Astrocyte (in vitro differentiated cells and primary cell): ENCODE measurements at places on chromosomes 6 and 20.
A peak's percentile ranks its signal among the peaks of the same experiment; 100 is the strongest.

- peak; percentile 49 for DNase-seq
These were observed 31.8 kb downstream of the MYB start for GRCh38 chr6:135212935-135213334.

DNA sequence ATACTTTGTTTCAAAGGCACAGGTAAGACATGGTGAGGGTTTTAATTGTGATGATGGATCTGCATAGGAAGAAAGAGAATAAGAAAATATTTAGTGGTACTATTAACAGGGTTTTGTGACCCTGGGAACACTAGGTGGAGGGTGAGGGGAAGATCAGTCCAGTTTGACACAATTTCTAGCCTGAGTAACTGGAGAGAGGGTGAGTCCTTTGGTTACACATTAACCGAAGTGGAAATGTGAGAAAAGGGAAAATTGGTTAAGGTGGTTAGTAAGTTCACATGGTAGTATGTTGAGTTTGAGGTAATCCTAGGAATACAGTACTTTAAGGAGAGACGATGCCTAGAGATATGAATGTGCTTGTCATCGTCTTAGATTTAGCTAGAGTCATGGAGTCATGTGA, 54.8 kb upstream of the POU3F2 start:
- no peak for DNase-seq

GRCh38 chr6:118502169-118502568, 45.9 kb upstream of the PLN start:
- DNase-seq, result no peak

- DNase-seq, result no peak
These were observed 90.0 kb upstream of the SAMD5 start for GRCh38 chr6:147418523-147418922.

DNA sequence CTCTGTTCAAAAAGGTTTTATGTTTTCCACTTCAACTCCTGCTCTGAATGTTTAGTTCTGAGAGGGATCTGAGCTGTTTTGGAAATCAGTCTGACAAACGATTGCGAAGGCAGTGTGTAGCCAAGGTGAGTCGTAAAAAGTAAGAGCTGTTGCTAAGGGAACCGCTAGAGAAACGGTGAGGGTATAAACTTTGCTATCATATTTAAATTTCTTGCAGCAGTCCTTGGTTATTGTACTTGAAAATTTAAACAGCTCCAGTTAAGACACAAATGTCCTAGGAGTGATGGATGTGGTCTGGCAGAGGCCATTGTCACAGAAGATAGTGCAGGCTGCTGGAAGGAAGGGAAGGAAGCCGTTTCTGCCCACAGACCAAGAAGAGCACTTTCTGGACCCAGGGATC, 64.9 kb upstream of the CITED2 start:
- DNase-seq, result no peak

DNA sequence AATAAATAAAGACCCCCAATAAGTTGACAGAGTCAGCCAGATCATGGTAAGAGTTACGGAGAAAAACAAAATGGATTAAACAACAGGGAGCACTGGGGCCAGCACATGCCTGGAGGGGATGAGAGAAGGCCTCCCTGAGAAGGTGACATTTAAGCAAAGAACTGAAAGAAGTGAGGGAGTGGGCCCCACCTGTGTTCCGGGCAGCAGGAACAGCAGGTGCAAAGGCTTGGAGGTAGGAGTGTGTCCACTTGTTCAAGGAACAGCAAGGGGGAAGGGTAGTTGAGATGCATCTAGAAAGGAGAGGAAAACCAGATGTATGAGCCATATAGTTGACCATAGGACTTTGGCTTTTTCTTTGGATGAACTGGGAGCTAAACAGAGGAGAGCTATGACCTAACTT, 7.6 kb upstream of the PREX1 start:
- no peak for DNase-seq

DNA sequence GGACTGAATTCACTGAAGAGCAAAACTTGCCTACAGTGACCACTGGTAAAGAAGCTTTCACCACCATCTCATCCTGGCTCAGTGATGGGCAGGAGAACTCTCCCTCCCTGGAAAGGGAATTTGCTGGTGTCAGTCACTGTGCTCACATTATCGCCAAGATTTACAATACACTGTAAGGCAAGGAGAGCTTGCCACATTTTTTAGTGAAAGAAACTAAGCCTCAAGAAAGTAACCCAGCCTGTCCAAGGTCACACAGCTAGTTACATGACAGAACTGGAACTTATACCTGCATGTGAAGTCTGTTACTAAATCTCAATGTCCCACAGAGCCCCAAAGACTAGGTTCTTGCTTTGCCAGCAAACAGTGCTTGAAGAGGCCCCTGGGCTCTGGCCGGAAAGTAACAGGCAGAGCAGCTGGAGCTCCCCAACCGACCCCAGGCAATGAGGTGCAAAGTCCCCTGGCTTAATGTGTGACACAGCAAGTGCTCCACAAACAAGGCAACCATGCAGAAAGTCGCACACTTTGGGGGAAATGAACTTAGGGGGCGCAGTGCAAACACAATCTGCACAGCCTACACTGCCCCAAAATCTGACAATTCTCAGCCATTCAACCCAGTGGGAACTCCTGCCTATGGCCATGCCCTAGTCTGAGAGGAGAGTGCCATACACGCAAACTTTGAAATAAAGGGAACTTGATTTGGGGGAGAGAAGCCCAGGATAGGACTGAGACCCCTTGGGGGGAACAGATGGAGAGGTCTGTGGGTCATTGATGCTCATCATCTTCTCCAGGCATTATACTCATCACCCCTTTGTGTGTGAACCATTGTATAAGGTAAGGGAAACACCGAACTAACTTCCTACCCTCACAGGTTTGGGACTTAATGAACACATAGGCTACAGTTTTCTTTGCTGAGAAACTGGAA, 1.9 kb downstream of the BCL2L1 start:
- DNase-seq, result no peak

GRCh38 chr6:108559097-108559883, 1.4 kb upstream of the FOXO3 start:
- peak; percentile 70 for DNase-seq

DNA sequence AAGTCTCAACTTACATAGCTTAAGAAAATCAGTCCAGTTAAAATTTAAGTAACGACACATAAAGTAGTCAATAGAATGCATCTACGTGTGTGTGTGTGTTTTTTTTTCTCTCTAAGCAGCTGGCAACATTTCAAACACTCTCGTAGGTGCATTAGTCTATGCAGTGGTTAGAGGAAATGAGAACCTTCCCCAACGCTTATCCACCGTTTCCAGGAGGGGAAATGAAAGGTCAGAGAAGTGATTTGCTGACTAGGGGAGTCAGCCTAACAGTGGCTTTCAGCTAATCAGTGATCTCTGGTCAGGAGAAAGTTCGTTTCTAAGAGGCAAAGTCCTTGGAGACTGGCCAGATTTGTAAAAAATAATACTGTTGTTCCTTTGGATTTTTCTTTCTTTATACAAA, 806.6 kb downstream of the C6orf118 start:
- DNase-seq, result no peak

- peak; percentile 95 for DNase-seq
These were observed 49.4 kb downstream of the PFDN4 start for GRCh38 chr20:54257071-54257816.

DNA sequence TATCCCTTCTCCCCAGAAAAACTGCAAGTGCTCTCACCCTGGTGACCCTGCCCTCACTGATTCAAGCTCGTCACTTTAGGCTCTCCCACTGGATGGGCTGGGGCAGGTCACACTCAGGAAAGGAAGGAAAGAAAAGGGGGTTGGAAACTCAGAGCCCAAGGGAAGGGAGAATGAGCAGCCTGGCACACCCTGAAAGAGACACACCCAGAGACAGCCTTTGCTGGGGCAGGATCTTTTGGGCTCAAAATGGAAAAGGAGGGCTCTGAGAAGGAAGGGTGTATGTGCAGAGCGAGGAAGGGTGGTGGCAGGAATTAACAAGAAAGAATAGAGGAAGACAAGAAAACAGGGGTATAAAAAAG, 2.5 kb downstream of the PPP1R18 start:
- no peak for DNase-seq

DNA sequence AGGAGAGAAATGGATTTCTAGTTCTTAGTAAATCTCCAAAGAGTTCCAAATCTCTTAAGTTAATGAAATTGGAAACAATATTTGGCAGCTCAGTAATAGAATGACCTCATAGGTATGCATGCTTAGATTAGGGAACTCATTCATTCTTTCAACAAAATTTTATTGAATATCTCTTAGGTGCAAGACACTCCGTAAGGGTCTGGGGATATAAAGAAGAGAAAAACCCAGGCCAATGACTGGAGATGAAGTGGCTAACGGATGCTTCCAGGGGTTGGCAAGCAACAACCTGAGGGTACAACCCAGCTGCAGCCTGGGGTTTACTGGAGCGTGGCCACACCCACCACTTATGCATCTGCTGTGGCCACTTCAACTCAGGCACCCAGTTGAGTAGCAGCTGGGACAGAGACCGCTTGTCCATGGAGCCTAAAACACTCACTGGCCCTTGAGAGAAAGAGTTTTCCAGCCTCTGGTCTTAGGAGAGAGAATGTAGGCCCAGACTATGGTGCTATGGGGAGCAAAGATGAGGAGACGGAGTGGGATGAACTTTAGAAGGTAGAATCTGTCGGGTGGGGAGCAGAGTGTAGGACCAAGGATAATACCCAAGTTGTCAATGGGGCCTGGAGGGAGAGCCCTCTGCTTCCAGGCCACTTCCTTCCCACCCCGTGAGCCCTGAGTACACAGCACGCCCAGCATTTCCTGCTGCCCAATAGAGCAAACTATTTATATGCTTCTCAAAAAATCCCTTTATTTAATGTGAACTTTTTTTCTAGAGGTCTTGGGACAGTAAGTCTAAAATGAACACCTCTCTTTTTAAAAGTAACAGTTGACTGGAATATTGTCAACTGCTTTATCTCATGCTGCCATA, 46.8 kb upstream of the PXDC1 start:
- DNase-seq, result no peak

- DNase-seq, result no peak
These were observed 54.2 kb upstream of the HLA-A start for GRCh38 chr6:29887819-29888776.

DNA sequence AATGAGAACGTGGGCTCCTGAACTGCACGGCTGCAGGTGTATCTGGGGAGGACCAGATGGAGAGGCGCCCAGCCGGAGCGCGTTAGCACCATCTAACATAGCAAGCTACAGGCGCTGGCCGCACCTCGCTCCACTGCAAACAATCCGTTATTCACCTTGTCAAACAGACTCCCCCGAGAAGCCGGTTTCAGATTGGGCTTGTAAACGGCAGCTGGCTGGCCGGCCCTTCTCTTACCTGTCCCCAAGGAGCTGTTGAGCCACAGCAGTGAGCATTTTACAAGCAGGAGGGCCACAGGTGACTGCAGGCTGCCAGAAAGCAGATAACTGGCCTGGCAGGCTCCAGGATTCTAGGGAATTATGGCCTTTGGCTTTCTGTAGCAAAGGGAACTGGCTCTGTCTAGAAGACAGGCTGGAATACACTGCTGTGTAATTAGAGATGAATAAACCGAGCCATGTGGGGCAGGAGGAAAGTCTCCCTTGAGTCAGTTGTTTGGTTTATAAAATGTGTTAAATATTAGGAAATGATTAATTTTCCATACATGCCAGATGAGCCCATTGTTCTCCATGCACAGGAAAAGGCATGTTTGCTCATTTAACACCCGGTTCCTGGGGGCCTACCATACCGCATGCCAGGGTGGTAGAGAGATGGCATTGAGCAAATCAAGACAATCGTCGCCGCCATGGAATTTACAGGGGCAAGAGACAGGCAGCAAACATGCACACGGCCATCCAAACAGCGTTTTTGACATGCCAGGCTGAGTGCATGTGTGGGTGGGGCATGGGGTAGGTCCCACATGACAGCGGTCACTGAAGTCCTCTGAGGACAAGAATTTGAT, 159.3 kb downstream of the NFATC2 start:
- no peak for DNase-seq

DNA sequence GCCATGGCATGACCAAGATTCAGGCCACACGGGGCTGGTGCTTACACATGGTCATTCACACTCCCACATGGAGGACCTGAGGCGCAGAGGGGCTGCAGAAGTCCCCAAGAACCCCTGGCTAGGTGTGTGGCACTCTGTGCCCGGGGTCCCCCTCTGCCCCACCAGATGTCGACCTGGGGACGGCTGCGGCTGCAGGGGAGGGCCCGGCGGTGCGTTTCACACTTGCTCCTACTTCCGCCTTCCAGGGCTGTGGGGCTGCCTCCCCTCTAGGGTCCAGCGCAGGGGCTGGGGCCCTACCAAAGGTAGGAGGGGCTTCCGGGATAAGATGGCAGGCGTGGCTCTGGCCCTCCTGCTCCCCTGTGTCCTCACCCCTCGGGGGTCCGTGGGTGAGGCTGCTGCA, 81.1 kb upstream of the SLCO4A1 start:
- no peak for DNase-seq

- DNase-seq, result no peak
These were observed 252.7 kb downstream of the DHX35 start for GRCh38 chr20:39214828-39215227.

DNA sequence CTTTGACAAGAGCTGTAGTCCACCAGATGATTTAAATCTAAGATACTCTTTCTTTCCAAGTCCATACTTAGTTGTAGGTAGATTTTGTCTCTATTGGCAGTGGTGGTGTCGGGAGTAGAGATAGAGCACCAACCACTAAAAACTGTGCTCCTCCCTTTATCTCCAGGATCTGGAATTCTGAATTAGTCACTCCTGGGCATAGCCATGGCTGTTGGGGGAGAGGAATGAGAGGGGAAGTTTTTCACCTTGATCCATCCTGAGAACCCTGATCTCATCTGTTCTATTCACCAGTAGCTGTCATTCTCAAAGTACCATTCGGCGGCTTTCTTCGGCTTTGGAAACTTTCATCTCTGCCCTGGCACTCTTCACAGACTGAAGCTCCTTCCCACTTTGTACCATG, 35.6 kb upstream of the NKX2-4 start:
- no peak for DNase-seq

- peak; percentile 17 for DNase-seq
These were observed 19.8 kb upstream of the SIM1 start for GRCh38 chr6:100484474-100484873.
